H1 (cell line): ENCODE measurements at places on chromosomes 7 and 10. TPM values are rescaled to one million over a fixed set of nuclear protein-coding genes. Genes with fewer than 3 reads are reported as not detected.

UNCX gene
- polyA plus RNA-seq: 0.03 TPM in 1 of 2 replicates, not detected in the other

SEMA3E gene
- 0.94 and 1.3 TPM in 2 replicates for polyA plus RNA-seq

ENO4 gene
- 0.33 and 0.77 TPM in 2 replicates for polyA plus RNA-seq

CAV1 gene
- polyA plus RNA-seq: 16.3 and 19.2 TPM in 2 replicates

RBP4 gene
- polyA plus RNA-seq: 0.42 and 0.55 TPM in 2 replicates

GSTO2 gene
- polyA plus RNA-seq: 34.0 and 41.7 TPM in 2 replicates

TCERG1L gene
- polyA plus RNA-seq: 3.6 and 3.9 TPM in 2 replicates

DPYSL4 gene
- 12.9 and 21.6 TPM in 2 replicates for polyA plus RNA-seq

KIF11 gene
- 5.9 and 11.1 TPM in 2 replicates for polyA plus RNA-seq

IQUB gene
- 0.08 and 0.12 TPM in 2 replicates for polyA plus RNA-seq

- DNase-seq: no peak
Measured at GRCh38 chr7:149474309-149475120, 13.7 kb upstream of the ZNF777 start.

GRCh38 chr7:42269161-42269560 is 32.2 kb upstream of the GLI3 start:
- DNase-seq: no peak

DNA sequence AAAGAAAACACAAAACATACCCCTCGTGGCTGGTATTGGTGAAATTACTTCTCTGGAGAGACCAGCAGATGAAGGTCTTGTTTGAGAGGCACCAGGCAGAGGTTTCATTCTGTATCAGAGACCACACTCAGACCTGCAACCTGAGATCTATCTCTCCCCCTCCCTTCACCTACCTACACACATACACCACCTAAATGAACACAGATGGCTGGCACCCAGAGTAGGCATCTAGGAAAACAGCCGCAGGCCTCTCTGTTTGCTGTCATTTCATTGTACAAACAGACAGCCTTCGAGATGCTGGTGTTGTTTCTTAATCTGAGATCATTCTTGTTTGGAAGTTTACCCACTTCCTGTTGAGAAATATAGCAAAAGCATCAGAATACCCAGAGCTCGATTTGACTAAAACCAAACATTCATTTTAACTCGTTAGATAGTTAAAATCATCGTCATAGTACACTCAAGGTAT is 173.9 kb upstream of the SLC25A13 start:
- DNase-seq: no peak

DNA sequence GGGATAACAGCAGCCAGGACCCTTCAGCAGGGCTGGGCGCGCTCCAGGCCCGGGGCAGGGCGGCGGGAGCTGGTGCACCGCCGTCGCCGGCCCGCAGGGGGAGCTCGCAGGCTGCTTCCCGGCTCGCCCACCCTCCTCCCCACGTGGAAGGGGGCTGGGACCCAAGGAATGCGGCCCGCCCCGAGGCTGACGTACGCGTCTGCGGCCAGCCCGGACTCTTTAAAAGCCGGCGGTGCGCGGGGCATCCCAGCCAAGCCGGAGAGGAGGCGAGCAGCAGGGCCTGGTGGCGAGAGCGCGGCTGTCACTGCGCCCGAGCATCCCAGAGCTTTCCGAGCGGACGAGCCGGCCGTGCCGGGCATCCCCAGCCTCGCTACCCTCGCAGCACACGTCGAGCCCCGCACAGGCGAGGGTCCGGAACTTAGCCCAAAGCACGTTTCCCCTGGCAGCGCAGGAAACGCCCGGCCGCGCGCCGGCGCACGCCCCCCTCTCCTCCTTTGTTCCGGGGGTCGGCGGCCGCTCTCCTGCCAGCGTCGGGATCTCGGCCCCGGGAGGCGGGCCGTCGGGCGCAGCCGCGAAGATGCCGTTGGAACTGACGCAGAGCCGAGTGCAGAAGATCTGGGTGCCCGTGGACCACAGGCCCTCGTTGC is at the start of gene PFKFB3:
PFKFB3 (plus strand) TSS at position 249 of the 647 bp plus-strand sequence; CDS start at position 578, 329 bp downstream.
- DNase-seq: peak; percentile 99

DNA sequence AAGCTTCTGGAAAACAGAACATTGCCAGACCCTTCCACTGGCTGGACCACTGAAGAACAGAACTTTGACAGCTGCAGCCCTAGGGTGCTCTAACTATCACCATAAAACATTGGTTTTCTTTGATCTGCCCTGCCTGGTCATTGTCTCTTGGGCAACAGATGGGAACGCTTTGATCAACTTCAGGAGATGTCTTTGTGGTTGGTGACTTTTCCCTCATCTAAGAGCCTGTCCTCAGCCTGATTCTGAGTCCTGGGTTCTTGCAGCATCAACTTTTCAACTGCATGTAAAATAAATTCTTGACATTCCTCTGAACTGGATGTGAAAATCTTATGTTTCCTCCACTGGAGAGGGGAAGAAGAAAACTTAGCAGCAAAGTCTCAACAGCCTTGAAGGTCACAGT is 53.1 kb upstream of the ZNRF2 start:
- DNase-seq: no peak

GRCh38 chr10:124605001-124605370 is 139.2 kb downstream of the FAM53B start:
- DNase-seq: no peak

DNA sequence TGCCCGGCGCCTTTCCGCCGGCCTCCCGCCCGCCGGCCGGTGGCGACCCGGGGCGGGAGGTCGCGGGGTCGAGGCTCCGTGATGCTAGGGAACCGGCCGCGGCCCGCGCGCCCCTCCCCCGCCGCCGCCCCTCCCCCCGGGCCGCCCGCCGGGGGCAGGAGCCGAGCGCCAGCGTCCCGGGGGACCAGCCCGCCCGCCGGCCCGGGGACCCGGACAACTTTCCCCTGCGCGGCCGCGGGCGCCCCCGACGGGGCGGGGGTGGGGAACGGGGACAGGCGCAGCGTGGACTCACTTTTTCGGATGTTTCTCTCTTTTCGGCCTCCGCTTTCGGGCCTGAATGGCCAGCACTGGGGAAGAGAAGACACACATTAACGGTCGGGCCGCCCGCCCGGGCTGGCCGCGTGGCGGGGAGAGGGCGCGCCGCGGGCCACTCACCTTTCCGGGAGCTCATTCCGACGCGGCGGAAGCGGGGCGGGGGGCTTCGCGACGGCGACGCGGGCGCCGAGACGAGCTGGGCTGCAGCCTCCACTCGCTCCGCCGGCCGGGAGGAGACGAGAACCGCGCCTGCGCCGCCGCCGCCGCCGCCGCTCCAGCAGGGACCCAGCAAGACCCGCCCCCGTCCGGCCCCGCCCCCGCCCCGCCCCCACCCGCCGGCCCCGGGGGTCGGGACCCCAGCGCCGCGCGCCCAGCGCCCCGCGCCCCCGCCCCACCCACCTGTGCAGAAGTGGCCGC is at the start of gene SRPK2:
SRPK2 (minus strand) TSS at position 566 of the 732 bp plus-strand sequence.
- DNase-seq: no peak

DNA sequence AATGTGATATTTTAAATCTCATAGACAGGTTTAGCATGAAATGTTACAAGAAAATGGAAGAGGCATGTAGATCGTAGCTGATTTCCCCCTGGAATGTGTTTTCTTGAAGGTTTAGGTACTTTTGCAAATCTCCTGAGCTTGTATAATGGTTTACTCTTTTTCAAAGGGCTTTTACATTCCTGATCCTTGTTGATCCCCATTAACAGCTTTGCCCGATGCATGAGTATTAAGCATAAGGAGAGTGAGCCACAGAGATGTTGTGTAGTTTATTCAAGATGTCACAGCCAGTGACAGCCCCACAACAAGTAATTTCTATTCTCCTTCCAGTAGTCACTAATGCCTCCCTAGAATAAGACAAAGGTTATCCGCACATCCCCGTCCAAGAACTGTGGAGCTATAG is 103.7 kb downstream of the SKIDA1 start:
- DNase-seq: no peak

- DNase-seq: no peak
Measured at GRCh38 chr10:61486738-61487396, 33.7 kb upstream of the TMEM26 start.

DNA sequence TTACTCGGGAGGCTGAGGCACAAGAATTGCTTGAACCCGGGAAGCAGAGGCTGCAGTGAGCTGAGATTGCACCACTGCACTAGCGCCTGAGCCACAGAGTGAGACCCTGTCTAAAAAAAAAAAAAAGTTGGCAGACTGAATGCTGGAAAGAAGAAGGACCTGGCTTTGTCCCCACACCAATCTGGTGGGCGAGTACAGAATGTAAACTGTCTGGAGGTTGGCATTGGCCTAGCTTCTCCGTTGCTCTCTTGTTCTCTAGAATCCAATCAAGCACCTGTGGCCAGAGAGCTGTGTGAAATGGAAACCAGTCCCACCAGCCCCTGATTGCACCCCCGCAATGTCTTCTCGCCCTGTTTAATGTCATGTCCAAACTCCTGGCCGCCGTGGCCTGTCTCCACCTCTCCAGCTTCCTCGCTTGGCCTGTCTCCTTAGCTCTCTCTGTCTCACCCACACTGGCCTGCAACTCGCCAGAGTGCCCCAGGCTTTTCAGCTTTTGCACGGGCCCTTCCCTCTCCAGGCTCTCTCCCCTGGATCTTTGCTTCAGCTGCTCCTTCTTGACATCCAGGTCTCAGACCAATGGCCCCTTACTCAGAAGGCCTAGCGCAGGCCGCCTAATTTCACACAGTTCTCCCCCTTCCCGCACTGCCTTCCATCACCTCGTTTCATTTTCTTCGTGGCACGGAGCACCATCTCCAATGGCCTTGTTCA is 670 bp upstream of the AGK start:
- no peak for DNase-seq

DNA sequence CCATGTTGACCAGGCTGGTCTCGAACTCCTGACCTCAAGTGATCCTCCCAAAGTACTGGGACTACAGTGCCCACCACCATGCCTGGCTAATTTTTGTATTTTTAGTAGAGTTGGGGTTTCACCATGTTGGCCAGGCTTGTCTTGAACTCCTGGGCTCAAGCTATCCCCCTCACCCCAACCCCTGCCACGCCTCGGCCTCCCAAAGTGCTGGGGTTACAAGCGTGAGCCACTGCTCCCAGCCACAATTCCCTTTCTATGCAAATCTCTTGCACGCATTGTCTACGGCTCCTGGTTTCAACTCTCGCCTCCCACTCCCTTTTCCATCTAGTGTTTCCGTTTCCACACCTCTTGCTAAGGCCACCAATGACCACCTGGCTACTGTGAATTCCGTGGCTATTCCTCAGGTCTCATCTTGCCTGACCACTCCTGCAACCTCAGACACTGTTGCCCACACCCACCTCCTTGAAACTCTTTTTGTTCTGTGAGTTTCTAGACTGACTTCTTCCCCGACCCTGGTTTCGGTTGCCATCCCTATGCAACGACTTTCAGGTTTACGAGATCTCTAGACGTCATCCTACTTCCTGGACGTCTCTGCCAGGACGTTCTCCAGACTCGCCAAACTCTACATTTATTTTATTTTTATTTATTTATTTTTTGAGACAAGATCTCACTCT is 3.4 kb downstream of the CLDN3 start:
- no peak for DNase-seq

DNA sequence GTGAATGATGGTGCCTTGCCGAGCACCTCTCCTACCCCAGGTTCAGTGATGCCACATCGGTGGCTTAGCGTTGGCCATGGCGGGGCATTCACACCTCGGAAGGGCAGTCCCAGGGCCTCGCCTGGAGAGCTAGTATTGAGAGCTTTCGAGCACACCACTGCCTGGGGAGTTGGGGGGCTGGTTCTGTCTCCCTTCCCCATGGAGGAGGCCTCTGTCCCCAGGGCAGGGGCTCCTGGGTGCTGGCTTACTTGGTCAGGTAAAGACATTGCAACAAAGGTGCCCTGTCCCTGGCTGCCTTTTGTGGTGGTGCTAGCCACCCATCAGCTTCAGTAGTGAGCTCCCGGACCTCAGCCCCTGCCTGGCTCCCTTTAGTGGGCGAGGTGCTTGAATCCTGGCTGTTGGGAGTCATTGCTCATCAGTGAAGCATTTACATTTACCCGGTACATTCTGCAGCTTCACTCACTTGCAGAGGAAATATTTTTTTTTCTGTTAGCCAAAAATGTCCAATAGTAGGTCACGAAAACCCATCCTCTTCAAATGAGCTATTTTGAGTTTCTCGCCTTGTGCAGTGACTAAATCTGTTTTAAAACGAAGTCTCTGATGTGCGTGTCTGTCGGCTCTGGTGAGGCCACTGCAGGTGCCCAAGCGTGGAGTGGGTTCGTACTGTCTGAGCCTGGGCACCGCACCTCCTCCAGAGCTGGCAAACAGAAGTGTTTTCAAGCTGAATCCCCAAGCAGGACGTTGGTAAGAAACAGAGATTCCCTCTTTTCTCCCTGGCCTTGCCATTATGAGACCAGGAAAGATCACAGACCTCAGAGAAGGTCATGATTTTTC is 95.5 kb downstream of the INPP5A start:
- no peak for DNase-seq

DNA sequence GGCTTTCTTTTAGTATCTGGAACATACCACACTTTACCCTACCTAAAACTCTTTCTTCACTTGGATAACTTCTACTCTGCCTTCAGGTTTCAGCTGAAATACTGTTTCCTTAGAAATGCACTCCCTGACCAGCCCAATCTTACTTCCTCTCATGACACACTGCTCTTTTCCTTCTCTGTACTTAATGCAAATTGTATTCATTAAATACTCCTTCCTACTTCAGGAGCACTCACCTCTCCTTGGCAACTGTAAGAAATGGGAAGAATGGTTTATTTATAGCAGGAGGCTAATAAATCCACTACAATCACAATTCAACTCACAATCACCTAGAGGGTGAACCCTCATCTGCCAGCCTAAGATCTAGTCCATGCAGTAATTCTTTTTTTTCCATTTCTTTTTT is 15.2 kb downstream of the ZCWPW1 start:
- DNase-seq: no peak

DNA sequence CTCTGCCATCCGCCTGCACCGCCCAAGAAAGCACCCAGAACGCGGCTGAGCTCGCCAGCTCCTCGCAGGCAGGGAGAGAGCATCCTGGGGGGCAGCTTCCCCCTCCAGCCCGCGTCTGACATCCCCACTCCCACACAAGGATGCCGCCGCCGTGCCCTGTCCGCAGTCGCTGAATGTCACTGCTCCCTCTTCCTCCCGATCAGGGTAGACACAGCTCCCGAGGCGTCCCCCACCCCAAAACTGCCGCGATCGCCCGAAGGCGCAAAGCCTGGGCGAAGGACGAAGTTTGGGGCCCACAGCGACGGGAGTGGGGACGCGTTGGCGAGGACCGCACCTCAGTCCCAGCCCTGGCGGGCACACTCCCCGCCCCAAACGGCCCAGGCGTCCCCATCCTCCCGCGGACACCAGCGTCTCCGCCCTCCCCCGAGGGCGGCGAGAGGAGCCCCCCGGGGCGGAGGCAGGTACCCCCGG is 1.5 kb upstream of the KAT6B start:
- DNase-seq: peak; percentile 70
